ENCODE measurements at places on chromosomes 6 and 20.

- DNase-seq: no peak
Observed at GRCh38 chr6:9612489-9612888, 802.4 kb downstream of the TFAP2A start.

DNA sequence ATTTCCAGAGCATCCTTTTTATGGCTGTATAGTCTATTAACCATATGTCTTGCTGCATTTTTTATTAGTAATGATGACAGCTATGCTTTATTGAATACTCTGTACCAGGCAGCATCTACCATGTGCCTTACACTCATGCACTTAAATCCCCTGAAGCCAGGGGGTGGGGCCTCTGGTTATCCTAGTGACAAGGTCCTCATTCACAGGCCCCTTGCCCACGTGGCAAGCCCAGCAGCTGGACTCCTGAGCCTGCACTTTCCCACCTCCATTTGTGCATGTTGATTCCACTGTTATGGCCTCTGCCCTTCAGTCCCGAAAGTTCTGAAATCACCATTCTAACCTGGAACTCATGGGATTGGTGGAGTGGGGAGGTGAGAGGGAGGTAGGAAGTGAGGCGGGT, 22.3 kb downstream of the ACTR5 start:
- no peak for DNase-seq

GRCh38 chr20:37311710-37312355, 22.4 kb downstream of the MANBAL start:
- DNase-seq: no peak

DNA sequence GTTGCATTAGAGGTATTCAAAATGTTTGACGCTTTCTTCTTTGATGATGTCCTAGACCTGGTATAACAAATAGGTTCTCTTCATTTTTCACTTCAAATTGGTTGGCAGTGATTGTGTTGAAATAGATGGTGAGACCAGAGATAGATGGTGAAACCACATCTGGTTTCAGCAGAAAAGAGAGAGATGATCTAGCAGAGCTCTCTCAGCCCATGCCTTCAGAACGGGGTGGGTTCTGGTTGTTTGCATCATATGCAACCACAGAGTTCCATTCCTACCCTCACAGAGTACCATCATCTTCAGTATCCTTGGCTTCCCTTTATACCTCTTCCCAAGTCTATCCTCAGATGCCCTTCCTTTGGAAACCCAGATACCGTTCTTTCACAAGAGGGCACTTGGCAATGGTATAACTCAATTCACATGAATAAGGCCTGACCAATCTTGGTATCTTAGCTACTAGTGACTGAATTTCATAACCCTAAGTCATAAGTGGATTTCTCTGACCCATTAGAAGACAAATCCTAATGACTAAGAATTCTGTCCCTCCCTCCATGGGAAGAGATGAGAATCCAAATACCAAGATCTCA, 93.7 kb downstream of the UBE3D start:
- DNase-seq: no peak

DNA sequence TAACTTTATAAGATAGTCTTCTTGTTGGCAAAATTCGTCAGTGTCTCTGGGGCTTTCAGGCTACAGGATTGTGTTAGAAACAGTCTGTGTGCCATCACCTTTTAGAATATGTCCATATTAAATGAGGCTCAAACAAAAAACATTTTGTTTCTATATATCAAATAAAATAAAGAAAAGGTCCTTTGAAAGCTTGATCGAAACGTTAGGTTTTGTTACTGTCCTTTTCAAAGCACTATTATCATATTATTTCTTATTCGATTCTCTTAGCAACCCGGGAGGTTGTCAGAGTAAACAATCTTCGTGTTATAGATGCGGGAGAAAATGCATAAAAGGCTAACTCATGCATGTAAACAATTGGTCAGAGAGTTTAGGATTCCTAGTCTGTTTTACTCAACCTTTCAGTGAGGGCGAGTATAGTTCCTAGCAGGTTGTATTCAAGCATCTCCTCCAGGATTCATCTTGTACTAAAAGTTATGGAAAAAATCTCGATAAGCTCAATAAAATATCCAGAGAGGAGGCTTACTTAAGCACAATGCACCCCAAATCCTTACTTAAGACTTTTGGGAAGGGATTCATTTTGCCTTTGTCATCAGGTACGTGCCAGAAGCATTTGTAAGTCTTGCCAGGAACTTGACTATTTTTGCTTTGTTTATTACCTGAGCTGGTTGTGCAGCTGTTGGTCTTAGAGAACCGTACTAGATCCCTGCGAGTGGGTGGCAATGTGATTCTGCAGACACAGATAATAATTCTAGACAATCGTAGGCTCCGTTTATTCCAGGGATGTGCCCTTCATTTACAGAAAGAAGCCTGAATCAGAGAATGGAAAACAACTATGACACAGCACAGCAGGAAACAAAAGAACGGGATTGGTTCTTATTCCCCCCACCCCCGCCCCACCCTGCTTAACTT, 159.6 kb upstream of the ZNF217 start:
- DNase-seq: no peak

GRCh38 chr6:107447663-107448216, 11.6 kb downstream of the PDSS2 start:
- DNase-seq: no peak

- DNase-seq: no peak
Observed at GRCh38 chr6:36928547-36928918, 26.0 kb upstream of the PI16 start.

- DNase-seq: no peak
Observed at GRCh38 chr6:130070326-130070725, 51.9 kb downstream of the L3MBTL3 start.

DNA sequence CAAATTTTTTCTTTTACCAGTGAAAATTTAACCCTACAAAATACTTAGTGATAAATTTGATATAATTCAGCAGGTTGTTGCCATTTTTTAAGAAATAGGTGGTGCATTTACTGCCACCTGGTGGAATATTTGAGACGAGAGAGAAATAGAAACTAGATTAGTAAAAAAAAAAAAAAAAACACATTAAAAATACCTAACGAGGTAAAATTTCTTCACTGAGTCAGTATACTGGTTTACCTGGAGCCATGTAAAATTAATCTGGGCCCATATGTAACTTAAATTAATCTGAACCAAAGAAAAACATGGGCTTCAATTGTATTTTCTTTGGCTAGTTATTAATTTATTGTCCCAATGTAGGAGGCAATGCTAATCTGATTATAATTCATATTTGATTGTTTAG, 520.8 kb downstream of the EPM2A start:
- peak; percentile 42 for DNase-seq

- DNase-seq: no peak
Observed at GRCh38 chr6:144870782-144871181, 585.6 kb downstream of the UTRN start.

DNA sequence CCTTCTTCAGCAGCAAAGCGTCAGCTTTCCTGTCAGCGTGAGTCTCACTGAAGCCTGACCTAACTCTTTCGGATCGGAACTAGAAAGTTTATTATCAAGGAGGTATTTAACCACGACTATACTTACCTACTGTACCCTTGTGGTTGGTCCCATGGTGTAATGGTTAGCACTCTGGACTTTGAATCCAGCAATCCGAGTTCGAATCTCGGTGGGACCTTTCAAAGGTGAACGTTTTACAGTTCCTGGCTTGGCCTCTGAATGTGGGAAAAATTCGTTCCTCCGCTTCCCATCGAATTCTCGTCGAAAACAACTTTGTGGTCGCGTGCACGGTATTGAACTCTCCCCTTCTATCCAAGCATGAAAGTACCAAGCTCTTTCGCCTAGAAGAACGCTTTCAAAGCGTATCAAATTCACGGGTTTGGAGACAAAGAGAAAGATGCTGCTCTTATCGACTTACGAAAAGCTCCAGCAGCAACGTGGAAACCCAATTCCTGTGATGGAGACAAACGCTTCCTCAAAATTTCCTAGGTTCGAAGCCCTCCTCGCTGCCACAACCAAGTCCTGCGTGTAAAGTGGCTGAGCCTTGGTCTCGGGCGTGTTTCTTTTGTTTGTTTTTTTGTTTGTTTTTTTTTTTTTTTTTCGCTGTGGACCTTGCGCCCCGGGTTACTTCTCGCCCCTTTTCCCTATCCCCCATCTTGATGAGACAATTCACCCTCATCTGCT, 63.7 kb downstream of the GPX5 start:
- peak; percentile 88 for DNase-seq

- DNase-seq: no peak
Observed at GRCh38 chr6:150640556-150641209, 41.0 kb downstream of the PLEKHG1 start.

DNA sequence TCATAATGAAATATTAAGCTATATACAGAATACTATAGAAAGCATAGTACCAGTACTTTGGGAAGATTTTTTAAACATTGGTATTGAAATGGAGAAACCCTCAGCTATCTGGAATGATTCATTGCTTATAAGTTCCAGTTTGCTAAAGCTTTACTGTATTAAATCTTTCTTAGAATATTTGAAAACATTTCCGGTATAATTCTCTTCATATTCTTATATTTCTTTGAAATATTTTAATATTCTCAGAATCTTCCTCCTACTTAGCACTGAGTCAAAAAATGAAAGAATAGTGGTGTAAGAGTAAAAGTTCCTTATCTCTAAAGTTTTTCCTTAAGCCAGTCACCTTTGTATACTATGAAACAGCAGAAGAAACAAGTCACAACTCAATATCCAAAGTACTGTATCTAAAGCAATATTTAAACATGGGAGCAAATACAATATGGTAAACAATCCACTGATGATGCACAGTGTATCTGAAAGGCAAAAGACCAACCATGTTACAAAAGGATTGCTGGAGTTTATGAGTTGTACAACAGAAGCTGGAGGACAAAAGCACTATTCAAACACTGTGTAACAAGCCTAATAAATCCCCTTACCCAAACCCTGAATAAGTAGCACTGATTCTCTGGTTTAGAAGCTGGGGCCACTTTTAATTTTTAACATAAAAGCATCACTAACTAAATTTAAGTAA, 102.1 kb downstream of the PRDM1 start:
- DNase-seq: no peak

GRCh38 chr6:37008484-37009465, 3.3 kb downstream of the FGD2 start:
- no peak for DNase-seq

- DNase-seq: peak; percentile 92
Observed at GRCh38 chr6:34656378-34657036, 40.1 kb downstream of the ILRUN start.

DNA sequence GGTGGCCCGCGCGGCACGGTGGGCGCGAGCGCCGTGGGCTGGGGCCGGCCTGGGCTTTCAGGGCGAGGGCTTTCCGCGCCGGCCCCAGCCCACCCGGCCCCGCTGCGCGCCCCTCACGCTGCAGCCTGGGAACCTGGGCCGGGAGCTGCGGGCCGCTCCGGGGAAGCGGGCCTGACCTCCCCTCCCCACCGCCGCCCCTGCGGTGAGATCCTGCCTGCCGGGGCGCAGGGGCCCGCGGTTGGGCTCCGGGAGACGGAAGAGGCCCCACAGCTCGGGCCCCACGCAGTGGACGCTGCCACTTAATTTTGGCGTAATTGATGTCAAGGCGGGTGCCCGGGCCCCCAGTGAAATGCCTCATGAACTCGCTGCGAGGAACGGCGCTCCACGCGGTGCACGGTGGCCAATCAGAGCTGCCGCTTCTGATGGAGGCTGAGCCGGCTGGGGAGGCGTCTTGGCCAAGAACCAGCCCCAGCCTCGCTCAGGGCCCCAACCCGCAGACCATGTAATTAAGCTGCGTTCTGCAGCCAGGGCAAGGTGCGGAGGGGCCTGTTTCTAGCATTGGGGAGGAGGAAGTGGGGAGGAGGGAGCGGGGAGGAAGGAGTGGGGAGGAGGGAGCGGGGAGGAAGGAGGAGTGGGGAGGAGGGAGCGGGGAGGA, 96.1 kb upstream of the BHLHE23 start:
- no peak for DNase-seq

DNA sequence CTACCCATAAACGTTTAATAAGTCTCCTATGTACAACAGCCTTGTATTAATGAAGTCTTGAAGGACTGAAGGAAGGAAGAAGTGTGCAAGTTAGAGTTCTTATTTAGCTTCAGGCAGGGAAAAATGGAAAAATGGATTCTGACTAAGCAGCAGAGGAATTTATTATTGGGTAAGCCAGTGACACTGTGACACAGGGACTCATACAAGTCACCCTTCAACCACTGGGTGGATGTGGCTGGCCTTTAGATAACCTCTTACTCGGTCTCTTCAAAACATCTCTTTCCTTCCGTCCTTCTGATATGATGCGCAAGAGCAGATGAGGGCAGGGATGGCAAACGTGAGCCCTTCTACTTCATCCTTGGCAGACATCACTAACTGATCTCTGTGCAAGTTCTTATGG, 145.6 kb downstream of the DHX35 start:
- no peak for DNase-seq

DNA sequence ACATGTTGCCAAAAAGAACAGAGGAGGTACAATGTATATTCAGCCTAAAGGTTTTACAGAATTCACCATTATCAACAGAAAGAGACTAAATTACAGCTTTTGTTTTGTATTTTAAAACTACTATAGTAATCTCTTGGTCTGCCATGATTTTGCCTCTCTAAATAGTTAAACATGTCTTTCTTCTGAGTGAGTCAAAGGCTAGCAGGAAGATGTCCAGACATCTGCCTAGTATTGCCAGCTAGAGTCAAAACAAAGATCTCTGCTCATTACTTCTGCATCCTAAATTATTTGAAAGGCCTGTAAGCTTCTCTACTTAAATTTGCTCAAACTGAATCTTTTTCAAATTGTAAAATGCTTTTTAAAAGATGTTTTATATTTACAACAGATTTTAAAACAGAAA, 8.8 kb downstream of the ASF1A start:
- DNase-seq: no peak

GRCh38 chr6:121887724-121888123, 452.3 kb downstream of the GJA1 start:
- no peak for DNase-seq

DNA sequence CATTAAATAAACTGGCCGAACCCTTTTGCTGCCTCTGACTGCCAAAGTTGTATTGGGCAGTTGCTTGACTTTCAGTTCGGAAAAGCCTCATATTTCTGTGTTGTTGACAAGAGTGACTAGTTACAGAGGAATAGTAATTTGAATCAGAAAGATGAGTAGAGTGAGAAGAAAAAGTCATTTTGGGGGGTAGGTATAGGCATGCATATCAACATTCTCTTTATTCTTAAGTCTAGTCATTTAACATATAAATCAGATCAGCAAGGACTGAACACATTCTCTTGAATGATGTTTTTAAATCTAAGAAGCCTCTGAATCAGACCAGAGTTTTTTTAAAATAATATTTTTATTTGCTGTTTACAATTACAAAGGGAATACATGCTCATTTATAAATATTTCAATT, 4.9 kb upstream of the LMBRD1 start:
- no peak for DNase-seq

- DNase-seq: no peak
Observed at GRCh38 chr20:37918035-37918434, 15.1 kb downstream of the VSTM2L start.

DNA sequence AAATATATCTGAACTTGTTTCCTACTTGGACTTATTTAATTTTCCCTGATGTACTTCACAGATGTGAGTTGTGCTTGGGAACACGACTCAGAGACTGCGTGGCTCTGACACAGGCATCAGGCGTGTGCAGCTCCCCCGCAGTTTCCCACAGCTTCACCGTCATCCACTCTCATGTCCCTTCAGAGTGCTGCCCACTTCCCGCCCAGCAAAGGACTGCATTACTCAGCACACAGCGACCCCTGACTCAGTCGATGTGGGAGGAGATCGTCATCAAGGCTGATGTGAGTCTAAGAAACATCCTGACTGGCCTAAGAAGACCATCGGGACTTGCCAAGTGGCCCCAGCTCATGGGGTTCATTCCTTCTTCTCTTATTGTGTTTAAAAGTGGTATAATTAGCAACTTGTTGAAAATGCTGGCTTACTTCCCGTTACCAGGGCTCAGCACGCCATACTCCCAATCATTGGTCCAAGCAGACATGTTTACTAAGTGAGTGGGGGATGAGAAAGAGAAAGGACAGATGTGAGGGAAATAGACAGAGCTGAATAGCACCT, 539.4 kb upstream of the JARID2 start:
- no peak for DNase-seq

Data from NCI-H774 (cell line).